ENCODE measurements at places on chromosomes 11 and 22. TPM values are rescaled to one million over a fixed set of nuclear protein-coding genes. Genes with fewer than 3 reads are reported as not detected.

Gene ENTHD1
- not detected for total RNA-seq

DNA sequence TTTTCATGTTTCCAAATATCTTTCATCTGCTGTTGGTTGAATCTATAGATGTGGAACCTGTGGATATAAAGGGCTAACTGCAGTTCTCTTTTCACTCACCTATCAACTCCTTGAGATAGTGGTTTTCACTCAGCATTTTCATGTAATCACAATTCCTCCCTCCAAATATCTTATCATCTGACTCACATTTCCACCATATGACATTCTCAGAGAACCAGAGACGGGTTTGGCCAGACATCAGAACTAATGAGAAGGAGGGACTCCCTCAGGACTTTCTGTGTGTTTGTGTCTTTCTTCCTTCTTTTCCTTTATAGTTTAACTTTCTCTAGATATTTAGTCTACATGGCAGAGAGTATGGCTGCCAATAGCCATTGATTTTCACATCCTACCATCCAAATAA, 134.8 kb upstream of the DDI1 start:
- no peak for DNase-seq

GRCh38 chr11:74288911-74289310, 22.5 kb downstream of the P4HA3 start:
- no peak for DNase-seq

Gene MRGPRX3
- not detected for total RNA-seq

GRCh38 chr11:575313-575995, 816 bp upstream of the PHRF1 start:
- no peak for DNase-seq

Gene GPHA2
- not detected for total RNA-seq

Gene FGF19
- total RNA-seq, result not detected

GRCh38 chr11:24198481-24198880, 298.4 kb upstream of the LUZP2 start:
- no peak for DNase-seq

DNA sequence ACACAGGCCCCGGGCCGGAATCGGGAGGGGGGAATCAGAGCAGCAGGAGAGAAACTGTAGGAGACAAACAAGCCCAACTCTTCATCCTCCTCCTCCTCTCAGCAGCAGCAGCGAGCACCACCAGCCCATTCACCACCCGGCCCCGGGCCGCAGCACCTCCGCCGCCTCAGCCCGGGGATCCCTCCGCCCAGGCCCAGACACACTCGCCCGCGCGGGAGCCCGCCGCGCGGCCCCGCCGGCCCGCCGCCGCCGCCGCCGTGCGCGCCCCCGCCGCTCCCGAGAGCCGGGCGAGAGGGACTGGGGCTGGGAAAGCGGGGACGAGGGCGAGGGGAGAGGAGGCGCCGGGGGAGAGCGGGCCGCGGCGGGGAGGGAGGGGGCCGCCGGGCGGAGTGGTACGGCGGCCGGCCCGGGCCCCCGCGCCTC, at the start of gene PHF21A:
PHF21A (minus strand) TSS at position 154 of the 423 bp plus-strand sequence. CDS start 37,235 bp downstream, outside the sequence.
- DNase-seq, result peak; percentile 66

Gene LSP1
- not detected for total RNA-seq

DNA sequence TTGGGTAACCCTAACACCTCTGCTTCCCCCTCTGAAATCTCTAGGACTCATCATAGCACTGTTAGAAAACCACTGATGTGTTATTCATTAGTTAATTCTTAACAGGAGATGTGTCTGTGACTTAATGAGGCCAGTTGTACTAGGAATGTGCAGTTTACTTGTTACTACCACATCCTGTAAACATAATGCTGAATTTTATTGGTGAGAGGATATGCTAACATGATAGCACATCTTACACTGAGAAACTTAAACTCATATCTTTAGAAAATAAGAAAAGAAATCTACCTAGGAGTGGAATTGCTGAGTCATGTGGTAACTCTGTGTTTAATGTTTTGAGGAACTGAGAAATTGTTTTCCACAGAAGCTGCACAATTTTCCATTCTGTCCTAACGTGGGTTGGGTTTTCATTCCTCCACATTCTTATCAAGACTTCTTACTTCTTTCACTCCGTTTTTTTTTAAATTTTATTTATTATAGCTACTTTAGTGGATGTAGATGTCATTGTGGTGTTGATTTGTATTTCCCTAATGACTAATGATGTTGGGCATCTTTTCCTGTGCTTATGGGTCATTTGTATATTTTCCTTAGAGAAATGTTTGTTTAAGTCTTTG, 33.7 kb downstream of the RNF121 start:
- peak; percentile 98 for DNase-seq

GRCh38 chr11:134705858-134706257, 293.8 kb upstream of the B3GAT1 start:
- DNase-seq, result no peak

Gene DKK3
- 274 TPM for total RNA-seq

GRCh38 chr11:17408641-17409040, 20.2 kb upstream of the KCNJ11 start:
- no peak for DNase-seq

DNA sequence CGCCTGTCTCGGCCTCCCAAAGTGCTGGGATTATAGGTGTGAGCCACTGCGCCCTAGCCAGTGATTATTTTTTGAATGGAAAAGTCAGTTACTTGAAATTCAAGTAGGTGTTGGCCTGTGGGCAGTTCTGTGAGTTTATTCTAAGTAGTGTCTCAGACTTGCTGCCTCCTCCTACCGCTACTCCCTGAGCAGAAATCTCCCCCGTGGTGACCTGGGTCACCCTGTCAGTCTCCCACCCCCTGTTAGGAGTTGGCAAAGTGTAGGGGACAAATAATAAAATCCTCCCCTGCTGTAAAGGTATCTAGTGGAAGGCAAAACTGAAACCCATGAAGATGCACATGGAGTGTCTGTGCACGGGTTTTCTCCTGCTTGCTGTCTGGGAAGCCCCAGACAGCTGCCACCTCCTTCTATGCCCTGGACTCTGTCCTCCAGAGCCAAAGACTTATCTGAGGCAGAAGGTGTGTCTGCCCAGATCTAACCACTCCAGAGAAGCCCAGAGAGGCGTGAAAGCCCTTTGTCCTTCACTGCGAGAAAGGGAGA, 26.3 kb downstream of the SNAP29 start:
- no peak for DNase-seq

- DNase-seq, result no peak
Measured at GRCh38 chr11:114610984-114611944, 15.7 kb upstream of the NXPE4 start.

DNA sequence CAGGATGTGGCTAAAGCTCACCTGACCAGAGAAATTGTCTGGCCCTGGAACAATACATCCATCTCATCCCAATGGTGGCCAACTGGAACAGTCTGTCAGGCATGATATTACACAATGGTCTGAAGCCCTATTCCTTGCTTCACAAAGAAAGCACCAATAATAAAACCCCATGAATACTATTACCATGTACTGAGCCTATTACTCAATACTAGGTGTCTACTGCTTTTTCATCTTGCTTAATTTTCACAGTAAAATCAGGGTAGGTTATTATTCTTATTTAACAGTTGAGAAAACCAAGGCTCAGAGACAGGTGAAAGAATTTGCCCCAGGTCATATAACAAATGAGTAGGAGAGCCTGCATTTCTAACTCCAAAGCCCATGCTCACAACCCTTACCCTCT, 68.9 kb upstream of the CAPRIN1 start:
- DNase-seq, result peak; percentile 87

DNA sequence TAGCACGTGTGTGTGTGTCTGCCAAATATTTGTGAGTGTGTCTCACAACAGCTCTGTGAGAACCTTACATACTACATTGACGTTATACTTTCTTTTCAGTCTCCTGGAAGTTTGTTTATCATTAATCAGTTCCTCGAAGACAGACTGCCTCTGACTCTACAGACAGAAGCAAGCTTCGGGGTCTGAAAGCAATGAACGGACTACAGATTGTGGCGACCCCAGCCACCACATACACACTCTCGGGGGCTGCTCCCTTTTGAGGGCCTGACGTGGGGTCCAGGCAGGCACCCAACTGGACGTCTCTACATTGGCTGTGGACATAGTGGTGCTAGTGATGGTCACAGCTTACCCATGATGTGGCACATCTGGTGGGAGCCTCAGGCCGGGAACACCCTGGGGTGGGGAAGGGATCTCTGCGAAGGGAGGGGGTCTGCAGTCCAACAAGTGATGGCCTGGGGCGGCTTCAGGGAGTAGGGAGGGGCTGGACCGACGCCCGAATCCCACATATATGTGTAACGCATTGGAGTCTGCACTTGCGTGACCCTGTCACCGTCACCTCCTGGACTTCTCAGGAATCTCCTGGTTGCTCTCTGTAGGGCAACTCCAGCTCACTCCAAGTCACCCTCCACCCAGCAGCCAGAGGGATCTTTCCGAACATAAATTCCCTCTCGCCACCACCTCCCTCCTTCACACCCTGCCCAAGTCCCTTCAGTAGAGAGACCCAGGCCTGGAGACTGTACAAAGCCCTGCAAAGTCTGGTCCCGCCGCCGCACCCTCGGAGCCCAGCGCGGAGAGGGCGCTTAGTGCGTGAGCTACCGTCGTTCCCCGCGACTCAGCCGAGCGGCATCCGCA, 30.4 kb upstream of the TRIM29 start:
- no peak for DNase-seq

Gene ALDH3B2
- total RNA-seq, result 0.20 TPM

Gene KLHL22
- 25.5 TPM for total RNA-seq

DNA sequence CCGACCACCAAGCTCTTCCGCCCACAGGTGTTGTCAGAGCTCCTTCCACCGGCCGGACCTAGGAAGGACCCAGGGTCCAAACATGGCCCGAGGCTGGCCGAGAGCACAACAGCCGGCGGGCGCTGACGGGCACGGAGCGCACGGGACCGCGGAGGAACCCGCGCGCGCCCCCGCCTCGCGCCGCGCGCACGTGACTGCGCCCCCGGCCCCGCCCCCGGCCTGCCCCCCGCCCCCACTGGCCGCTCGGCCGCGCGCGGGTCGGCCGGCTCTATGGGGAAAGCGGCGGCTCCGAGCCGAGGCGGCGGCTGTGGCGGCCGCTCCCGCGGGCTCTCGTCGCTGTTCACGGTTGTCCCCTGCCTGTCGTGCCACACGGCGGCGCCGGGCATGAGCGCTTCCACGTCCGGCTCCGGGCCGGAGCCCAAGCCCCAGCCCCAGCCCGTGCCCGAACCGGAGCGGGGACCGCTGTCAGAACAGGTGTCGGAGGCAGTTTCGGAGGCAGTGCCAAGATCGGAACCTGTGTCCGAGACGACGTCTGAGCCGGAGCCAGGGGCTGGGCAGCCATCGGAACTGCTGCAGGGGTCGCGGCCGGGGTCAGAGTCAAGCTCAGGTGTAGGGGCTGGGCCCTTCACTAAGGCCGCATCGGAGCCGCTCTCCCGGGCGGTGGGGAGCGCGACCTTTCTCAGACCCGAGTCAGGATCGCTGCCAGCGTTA, at the start of gene OSBP2:
OSBP2 (plus strand) TSS at position 235 of the 711 bp plus-strand sequence; CDS start at position 271, 36 bp downstream.
- no peak for DNase-seq

Gene FJX1
- total RNA-seq, result 36.1 TPM

- DNase-seq, result no peak
Measured at GRCh38 chr11:122068837-122069236, 47.2 kb downstream of the BLID start.

Gene ADORA2A
- total RNA-seq, result 0.80 TPM

DNA sequence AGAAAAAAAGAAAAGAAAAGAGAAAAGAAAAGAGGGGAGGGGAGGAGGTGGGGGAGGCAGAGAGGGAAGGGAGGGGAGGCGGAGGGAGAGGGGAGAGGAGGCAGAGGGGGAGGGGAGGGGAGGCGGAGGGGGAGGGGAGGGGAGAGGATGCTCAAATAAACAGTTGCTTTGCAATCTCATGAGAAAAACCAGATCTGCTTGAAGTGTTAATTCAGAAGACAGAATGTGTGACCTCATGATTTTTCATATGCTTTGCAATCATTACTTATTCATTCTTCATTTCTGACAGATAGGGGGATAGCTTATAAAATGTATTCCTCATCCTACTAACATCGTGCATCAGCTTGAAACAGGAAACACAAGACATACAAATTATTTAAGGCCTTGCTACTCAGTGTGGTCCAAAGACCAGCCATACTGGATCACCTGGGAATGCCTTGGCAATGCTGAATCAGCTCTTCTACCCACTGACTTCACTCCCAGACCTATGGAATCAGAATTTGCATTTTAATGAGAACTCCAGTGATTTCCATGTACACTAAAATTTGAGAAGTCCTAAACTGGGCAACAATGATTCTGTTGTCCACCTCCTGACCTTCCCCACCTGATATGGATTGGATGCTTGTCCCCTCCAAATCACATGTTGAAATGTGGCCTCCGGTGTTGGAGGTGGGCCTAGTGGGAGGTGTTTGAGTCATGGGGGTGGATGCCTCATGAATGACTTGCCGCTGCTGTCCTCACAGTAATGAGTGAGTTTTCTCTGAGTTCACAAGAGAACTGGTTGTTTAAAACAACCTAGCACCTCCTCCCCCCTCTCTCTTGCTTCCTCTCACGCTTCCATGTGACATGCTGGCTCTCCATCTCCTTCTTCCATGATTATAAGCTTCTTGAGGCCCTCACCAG, 69.2 kb downstream of the CCDC34 start:
- peak; percentile 21 for DNase-seq

Gene MAPK11
- 9.9 TPM for total RNA-seq

- DNase-seq, result no peak
Measured at GRCh38 chr11:81647374-81647773, 1086.3 kb downstream of the FAM181B start.

Gene SEZ6L
- not detected for total RNA-seq

DNA sequence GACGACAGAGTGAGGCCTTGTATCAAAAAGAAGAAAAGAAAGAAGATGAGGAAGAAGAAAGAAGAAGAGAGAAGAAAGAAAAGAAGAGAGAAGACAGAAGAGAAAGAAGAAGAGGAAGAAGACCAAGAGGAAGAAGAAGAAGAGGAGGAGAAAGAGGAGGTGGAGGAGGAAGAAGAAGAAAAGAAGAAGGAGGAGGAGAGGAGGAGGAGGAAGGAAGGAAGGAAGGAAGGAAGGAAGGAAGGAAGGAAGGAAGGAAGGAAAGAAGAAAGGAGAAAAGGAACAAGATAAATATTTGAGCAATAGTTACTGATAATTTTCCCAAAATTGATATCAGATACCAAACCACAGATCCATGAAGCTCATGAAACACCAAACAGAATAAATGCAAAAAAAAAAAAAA, 169.7 kb upstream of the TMEM45B start:
- no peak for DNase-seq
